ENCODE measurements at places on chromosomes 11 and 22.

DNA sequence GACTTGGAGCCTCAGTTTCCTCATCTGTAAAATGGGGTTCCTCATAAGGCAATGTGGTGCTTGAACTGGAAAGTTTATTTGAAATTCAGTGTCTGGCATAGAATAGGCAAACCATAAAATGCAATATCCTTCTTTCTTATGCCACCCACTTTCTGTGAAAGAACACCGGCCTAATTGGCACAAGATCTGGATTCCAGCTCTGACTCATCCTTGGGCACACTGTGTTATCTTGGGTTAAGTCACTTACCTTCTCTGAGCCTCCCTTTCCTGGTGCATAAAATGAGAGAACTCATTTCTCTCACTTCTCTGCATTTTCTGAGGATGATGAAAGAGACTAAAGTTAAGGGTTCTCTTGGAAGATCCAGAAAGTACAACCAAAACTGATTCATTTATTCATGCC, 5.1 kb downstream of the INSC start:
- DNase-seq, result no peak

GRCh38 chr22:23925020-23925606, 30.9 kb downstream of the MIF start:
- DNase-seq, result no peak

DNA sequence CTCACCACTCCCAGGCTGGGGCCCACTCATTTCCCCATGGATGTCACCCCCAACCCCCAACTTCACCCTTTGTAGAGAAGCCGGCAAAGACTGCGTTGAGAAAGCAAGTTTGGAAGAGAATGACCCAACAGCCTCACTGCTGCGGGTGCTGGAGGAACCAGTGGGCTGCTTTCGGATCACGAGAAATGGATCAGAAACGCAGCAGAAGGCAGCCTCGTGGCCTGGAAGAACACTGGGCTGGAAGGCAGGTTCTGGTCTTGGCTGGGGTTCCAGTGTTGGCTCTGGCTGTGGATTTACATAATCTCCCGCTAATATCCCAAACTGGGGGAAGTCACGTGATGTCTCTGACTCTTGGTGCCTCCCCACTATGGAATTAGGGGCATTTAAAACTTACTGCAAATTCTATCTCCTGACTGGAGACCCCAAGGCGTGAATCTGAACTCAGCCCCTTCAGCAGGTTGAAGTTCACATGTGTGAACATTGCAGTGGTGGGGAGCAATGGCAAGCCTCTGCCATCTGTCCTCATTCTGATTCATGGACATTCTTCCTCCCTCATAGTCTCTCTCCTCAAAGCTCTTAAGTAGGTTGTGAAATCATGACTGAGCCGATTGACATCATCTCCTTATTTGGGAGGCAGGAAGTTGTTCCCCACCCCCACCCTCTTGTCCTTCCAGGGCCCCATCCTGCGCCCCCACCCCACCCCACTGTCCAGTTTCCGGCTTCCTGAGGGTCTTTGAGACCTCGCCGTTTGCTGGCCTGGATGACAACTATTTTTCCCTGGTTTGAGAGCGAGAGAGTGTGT, 37.0 kb upstream of the TIMP3 start:
- no peak for DNase-seq

DNA sequence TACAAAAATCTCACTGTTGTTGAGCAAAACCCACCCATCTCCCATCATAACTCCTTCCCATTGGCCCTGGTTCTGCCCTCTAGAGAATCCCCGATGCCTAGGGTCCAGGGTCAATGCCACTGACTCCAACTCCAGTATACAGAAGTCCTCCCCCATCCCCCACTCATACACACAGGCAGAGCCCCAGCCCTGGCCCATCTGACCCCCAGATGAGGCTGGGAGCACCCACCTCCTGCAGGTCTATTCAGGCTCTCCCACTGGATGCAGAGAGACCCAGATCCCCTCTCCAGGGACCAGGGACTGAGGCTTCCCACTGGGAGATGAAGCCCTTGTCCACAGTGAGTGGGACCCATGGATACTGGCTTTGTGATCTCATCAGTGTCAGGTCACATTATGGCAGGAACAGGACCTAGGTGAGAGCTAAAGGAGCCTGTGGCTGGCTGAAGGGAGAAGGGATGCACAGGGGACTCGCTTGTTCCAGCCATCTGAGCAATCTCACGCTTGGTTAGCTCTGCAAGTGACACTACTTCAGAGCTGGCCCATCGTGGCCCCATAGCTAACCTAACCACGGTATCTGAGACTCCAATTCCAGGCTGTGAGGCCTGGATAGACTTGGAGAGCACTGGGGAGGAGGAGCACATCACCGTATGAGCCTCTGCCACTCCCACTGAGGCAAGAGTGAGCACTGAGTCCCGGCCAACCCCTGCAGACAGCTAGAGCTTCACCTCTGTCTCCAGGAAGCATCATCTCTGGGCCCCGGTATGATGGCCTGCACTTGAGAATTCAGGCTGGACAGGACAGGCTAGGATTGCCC, 35.7 kb downstream of the TRIM29 start:
- DNase-seq, result no peak

- peak; percentile 42 for DNase-seq
Measured at GRCh38 chr11:67071420-67072284, 15.0 kb downstream of the RHOD start.

DNA sequence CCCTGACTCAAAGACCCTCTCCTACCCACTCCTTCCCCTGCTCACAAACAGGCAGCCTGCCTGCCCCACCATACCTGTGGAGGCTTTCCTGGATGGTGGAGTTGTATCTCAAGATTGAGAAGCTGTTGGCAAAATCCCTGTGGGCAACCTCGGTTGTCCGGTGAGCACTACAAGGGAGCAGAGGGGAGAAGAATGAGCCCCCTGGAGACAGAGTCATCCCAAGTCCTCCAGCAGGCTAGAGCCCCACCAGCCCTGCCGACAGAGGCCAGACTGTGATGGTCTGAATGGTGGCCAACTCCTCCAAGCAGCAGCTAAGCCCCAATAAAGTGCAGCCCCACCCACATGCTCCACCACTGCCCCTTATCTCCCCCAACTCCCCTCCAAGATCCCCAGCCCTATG, 17.5 kb downstream of the TMPRSS13 start:
- no peak for DNase-seq

GRCh38 chr11:129292092-129292491, 83.6 kb upstream of the BARX2 start:
- no peak for DNase-seq

GRCh38 chr11:36109850-36110606, 166.2 kb downstream of the LDLRAD3 start:
- DNase-seq, result no peak

GRCh38 chr11:60914633-60915247, 782 bp downstream of the TMEM109 start:
- DNase-seq, result no peak

DNA sequence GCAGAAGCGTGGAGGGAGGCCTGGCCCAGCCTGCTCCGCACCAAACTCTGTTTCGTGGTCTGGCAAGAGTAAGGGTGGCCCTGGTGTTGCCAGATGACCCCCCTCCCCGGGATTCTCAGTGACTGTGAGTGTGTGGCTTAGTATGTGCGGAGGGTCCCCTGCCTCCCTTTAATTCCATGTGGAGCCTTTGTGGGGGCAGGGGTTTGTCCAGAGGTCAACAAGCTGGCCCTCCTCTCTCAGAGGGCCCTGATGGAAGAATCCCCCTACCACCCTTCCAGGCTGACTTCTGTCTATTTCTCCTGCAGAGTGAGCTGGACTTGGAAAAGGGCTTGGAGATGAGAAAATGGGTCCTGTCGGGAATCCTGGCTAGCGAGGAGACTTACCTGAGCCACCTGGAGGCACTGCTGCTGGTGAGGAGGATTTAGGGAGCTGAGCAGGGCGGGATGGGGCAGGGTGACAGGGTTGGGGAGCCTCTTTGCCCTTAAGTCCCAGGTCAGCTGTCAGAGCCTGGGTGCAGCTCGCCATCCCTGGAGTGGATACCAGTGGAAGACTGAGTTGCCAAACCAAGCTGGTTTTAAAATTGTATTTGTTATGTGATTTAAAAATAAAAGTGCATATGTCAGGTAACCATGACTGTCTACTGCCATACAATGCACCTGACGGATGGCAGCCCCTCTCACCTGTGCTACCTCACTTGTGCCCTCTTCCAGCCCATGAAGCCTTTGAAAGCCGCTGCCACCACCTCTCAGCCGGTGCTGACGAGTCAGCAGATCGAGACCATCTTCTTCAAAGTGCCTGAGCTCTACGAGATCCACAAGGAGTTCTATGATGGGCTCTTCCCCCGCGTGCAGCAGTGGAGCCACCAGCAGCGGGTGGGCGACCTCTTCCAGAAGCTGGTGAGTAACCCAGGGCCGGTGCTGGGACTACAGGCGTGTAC, 80.6 kb downstream of the BCR start:
- no peak for DNase-seq

DNA sequence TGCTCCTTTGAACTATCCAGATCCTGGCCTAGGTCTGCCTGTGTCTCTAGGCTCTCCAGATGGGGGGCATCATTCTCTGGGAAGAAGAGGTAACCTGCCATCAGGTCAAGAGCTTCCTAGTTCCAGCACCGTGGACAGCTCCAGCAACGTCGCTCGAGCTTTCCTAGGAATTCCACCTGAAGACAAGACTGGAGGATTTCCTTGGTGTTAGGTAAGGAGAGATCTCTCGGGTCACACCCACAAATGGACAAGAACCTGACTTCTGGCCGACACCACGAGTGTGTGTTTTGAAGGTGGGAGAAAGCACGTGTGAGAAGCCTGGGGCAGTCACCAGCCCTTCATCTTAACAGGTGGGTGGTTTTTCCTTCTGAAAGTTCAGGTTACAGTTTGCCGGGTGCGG, 1.2 kb downstream of the PRG3 start:
- no peak for DNase-seq

- DNase-seq, result no peak
Measured at GRCh38 chr22:41656556-41656955, 32.1 kb downstream of the SNU13 start.

DNA sequence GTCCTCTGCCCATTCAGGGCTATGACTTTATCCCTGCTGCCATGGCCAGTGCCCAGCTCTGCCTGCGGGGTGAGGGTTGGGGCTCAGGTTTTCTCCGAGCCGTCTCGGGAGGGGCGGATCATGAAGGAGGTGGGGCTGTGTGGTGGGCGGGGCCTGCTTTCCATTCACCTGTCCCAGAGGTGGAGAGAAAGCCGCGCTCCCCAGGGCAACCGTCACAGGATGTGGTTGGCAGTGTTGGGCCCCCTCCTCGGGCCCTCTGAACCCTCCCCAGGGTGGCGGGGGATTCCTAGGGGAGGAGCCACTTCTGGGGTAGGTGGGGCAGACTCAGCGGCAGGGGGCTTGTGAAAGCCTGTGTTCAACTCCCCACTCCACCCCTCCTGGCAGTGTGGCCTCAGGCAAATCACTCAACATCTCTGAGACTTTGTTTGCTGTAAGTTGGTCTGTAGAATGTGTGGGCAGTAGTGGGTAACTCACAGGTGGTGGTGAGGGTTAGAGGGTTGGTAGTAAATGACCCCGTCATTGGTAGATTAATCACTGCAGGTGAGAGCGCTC, 50.3 kb downstream of the CD6 start:
- peak; percentile 94 for DNase-seq

GRCh38 chr11:11701070-11701469, 79.3 kb upstream of the GALNT18 start:
- no peak for DNase-seq

DNA sequence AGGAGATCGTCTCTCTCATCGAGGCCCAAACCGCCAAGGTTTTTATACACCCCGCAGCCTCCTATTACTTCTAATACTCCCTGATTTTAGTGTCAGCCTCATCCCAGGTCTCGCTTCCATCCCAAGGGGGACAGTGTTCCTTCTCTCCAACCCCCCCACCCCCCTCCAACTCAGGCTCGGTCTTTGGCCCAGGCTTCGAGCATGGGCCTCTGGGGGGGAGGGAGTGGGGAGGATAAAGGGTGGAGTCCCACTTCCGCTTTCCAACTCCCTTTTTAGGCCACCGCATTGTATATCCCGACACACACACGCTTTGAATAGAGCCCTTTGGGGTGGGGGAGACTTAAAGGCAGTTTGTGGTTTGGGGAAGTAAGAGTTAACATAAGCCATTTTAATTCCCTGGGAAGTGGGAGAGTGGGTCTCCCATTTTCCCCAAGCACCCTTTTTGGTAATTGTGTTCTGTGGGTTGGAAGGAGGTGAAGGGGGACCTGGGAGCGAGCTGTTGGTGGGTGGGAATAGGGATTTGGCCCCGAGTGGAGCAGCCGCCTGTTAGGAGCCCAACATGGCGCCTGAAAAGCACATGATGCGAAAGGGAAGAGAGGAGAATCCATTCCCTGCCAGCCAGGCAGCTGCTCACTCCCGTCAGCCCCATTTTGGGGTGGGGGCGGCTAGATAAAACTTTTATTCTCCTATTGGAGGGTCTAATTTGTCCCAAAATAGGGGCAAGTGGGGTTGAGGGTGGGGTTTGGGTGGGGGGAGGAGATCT, 844 bp downstream of the PCF11 start:
- peak; percentile 22 for DNase-seq

GRCh38 chr11:102566112-102566511, 35.6 kb upstream of the MMP7 start:
- DNase-seq, result no peak

GRCh38 chr22:26267856-26268255, 98.6 kb downstream of the SEZ6L start:
- DNase-seq, result no peak

DNA sequence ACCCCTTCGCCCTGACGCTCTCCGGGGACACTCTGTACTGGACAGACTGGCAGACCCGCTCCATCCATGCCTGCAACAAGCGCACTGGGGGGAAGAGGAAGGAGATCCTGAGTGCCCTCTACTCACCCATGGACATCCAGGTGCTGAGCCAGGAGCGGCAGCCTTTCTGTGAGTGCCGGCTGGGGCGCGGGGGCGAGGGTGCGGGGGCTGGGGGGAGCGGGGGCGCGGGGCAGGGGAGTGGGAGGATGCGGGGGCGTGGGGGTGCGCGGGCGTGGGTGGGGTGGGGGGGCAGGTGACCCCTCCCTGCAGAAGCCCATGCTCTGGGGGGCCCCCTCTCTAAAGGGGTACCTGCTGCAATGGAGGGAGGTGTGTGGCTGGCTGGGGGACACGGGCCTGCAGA, 51.4 kb downstream of the LRP5 start:
- DNase-seq, result no peak

DNA sequence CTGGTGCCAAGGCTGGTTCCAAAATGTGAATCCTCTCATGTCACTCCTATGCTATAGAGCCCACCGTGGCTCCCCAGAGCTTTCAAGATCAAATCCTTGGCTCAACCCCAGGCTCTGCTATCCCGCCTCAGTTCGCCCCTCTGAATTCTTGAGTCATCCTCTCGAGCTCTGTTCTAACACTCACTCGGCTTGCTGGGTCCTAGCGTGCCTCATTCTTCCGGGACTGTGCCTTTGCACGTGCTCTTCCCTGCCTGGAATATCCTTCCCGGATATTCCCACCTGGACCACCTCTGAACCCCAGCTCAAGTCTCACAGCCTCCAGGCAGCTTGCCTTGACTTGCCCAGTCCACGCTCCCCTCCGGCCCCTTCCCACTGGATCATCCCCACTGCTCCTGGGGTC, 13.0 kb downstream of the KCTD17 start:
- DNase-seq, result no peak

- DNase-seq, result peak; percentile 74
Measured at GRCh38 chr22:42500161-42500835, 19.3 kb downstream of the RRP7A start.

DNA sequence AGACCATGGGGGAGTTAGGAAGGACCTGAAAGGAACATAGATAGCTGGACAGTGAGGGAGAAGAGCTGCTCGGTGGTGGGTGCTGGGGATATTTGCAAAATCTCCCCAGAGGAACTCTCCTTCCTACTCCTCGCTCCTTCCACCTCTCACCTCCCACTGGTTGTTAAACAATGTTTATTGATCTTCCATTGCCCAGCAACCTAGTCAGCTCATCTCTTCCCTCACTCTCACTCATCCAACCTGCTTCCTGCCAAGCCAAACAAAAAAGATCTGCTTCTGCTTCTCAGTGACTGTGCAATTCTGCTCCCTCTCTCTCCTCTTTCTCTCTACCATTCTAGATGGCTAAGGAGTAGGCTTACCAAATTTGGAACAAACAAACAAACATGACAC, 115.0 kb downstream of the SLC1A2 start:
- DNase-seq, result no peak

All from T-helper 1 cell (primary cell).